ENCODE measurements at places on chromosomes 3 and 15. TPM values are rescaled to one million over a fixed set of nuclear protein-coding genes. Genes with fewer than 3 reads are reported as not detected.

The SEMA3G gene
- total RNA-seq = 0.10 TPM

The FOXB1 gene
- total RNA-seq = 0.09 TPM

The GOLGA8H gene
- total RNA-seq = 2.3 TPM

The SLC9A9 gene
- total RNA-seq = 1.1 TPM

The LSG1 gene
- 31.4 TPM for total RNA-seq

The TNFAIP8L3 gene
- not detected for total RNA-seq

The LRRC2 gene
- total RNA-seq = not detected

The TLR9 gene
- not detected for total RNA-seq

The TM4SF1 gene
- 898 TPM for total RNA-seq

All from NCI-H460 (cell line).